GM06990 (cell line): ENCODE measurements at places on chromosomes 2 and 18.

DNA sequence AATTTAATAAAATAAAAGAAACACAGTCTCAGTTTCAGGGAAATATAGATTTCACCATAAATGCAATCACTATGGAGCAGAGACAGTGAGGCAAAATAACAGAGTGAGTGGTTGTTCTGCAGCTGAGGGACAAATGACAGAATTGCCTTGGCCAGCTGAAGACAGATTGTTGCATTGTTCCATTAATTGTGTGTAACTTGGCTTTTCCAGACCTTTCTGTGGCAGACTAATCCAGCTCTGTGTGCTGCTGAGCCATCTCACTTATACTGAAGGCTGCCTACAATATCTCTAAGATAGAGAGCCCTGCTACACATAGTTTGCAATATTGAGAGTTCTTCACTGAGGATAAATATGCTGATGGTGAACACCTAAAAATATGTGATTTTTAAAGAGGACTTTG is 11.5 kb downstream of the LRRTM1 start:
- no peak for DNase-seq

- no peak for DNase-seq
Observed at GRCh38 chr2:210366675-210367080, 51.7 kb upstream of the MYL1 start.

DNA sequence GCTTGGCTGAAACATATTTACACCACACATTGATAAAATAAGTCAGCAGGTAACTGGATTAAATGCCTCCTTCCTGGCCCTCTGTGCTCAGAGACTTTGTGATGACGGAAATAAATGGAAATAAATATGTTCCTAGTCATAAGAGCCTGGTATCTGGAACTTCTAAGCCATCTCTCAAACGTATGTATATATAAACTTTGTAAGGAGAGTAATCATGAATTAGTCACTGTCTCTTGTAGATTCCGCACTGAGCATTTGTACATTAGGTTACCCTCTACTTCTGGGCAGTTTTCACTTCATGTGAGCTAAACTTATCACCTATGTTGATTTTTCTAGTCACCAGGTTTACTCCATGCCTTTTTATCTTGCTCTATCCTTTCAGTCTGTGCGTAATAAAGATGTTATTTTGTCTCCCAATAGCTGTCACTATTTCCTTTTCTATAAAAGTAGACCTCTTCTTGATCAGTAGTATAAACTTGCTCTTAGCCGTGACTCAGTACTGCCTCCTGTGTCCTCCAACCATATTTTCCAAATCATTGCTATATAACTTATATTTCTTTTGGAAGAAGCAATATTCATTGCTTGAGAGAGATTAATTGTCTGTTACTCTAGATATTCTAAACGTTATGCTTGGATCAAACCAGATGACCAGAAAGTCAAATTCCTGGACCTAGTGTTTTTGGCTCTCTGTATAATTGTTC is 53.2 kb downstream of the FEZ2 start:
- no peak for DNase-seq

DNA sequence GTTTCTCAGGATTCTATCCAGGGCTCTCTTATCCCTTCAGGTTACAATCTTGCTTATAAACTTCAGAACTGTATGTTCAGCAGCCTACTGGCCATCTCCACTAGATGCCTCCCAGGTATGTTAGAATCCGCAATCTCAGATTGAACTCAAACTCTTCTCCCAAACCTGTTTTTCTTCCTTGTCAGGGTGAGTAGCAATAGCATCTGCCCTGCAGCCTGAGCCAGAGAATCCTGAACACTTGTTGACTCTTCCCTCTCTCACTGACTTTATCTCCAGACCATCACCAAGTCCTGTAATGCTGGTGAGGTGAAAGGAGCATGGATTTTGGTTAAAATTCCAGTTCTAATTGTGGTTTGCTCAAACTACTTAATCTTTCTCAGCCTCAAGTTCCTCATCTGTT is 82.6 kb upstream of the ALPP start:
- no peak for DNase-seq

DNA sequence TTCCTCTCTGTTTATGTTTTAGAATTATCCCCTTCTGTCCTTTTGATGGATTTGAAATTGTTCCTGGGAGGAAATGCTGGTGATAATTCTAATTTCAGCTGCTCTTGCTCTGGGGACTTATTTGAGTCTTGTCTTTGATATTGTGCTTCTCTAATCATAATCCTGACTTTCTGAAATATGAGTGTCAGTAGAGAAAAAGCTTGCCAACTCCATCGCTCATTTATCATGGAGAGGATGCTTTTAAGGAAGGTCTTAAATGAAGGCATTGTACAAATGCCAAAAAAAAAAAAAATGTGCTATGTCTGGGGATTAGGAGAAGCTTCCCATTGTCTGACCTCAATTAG is 159.5 kb downstream of the NYAP2 start:
- no peak for DNase-seq

DNA sequence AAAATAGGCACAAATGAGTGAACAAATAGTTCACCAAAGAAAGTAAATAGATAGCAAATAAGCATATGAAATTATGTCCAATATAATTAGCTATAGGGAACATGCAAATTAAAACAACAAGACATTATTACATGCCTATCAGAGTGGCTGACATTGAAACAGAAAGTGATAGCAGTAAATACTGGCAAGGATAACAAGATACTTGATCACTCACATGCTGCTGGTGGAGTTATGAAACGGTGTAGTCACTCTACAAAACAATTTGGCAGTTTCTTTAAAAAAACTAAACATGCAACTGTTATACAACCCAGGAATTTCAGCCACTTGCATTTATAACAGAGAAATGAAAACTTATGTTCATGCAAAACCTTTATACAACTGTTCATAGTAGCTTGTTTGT is 439.2 kb upstream of the ACVR2A start:
- DNase-seq = no peak

GRCh38 chr2:111632661-111633060 is 251.3 kb downstream of the ANAPC1 start:
- no peak for DNase-seq

DNA sequence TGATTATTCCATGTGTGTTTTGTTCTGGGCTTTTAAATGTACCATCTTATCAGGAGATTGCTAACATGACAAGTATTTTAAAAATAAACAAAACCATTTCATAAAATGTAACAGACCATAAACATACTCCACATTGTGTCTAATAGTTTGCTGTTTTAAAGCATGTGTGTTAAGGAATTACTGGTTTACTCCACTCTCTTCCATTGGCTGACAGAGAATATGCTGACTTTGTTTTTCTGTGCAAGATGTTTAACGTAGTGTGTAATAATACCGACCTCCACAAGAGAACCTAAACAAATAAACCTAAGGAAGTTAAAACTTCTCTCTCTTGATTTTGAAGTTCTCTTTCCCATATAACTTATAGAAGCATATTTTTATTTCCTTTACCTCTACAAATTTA is 17.0 kb upstream of the TMEM18 start:
- DNase-seq = no peak

DNA sequence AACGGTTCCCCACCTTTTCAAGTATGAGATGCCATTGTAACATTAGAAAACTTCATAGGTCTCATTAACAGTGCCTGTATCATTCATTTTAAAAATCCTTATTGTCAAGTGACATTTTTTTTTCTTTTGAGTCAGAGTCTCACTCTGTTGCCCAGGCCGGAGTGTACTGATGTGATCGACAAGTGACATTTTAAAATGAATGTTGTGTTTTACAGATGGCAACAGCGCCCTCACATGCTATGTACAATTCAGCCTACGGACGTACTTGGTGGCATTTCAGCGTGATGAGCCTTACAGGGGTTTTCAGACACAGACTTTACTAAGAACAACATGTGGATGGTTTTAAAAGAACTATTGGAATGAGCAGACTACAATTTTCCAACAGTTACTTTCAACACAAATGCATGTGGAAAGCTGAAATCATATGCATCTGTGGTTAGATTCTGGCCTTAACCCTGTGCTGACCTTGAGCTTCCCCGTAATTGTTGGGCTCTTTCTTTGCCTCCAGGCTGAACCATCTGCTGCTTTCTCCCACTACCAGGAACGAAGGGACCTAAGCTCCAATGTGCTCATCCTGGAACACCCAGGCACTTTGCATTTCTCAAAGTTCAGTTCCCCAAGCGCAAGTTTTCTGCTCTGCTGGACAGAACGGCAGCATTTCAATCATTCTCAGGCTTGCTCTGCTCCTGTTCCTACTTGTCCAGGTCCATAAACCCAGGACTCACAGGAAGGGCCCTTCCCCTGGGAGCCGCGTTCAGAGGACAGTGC is 119.9 kb upstream of the NDUFV2 start:
- no peak for DNase-seq
